ENCODE measurements at places on chromosomes 3 and 15.

DNA sequence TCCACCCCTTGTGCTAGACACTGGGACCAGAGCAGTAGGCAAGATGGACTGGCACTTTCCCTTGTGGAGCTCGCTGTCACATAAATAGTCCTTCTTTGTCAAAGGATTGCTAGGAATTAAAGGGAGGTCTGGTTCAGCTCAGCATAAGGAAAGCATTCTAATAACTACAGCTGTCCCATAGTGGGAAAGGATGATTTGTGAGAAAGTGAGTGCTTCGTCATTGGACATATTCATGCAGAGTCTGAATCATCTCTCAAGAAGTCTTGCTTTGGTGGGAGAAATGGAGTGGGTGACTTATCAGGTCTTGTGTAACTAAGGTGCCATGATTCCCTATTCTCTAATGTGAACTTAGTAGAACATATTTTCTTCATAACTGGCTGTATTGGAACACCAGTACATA, 14.7 kb downstream of the PPARG start:
- no peak for DNase-seq

- DNase-seq: no peak
Measured at GRCh38 chr3:124601190-124601589, 129.1 kb upstream of the UMPS start.

GRCh38 chr15:65101891-65102708, 12.9 kb downstream of the UBAP1L start:
- DNase-seq: no peak

- no peak for DNase-seq
Measured at GRCh38 chr15:92665100-92665555, 9.6 kb upstream of the FAM174B start.

DNA sequence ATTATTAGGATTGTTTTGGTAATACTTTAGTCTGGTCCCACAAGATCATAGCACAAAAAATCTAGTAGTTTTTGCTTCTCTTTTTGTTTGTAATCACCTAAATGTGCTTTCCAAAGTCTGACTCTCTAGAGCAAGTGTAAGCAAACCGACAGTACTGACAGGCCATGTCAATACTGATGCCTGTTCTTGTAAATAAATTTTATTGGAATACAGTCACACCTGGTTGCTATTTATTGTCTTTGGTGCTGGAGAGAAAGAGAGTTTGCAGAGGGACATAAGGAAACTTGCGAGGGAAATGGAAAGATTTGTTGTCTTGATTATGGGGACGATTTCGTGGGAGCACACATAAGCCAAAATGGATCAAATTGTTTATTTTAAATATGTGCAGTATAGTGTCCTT, 77.5 kb downstream of the NAALADL2 start:
- DNase-seq: no peak

- DNase-seq: no peak
Measured at GRCh38 chr3:129378949-129379348, 49.5 kb downstream of the EFCAB12 start.

GRCh38 chr3:176971613-176972174, 225.6 kb downstream of the TBL1XR1 start:
- no peak for DNase-seq

Measured in stimulated activated CD4-positive, alpha-beta T cell treated with anti-CD3 and anti-CD28 coated beads, Interleukin-2, amount 100 ng/mL, for 48 hours (primary cell).